Fibroblast of lung (primary cell): ENCODE measurements at places on chromosomes 13 and 19. TPM values are rescaled to one million over a fixed set of nuclear protein-coding genes. Genes with fewer than 3 reads are reported as not detected.
A peak's percentile ranks its signal among the peaks of the same experiment; 100 is the strongest.

DNA sequence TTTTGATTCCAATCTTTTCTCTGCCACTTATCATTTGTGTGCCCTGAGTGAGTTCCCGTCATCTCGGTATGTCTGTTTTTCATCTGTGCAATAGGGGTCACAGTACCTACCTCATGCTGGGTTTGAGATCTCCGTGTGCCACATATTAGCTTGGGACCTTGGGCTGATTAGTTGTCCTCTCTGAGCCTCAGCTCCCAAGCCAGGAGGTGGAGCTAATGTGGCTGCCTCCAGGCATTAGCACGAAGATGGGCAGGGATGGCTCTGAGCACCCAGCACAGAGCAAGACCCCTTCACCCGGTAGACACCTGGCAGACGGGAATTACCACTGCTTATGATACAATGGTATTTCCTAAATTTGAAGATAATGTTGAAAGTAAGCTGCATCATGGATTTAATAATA is 35.8 kb upstream of the XPO4 start:
- no peak for DNase-seq

DNA sequence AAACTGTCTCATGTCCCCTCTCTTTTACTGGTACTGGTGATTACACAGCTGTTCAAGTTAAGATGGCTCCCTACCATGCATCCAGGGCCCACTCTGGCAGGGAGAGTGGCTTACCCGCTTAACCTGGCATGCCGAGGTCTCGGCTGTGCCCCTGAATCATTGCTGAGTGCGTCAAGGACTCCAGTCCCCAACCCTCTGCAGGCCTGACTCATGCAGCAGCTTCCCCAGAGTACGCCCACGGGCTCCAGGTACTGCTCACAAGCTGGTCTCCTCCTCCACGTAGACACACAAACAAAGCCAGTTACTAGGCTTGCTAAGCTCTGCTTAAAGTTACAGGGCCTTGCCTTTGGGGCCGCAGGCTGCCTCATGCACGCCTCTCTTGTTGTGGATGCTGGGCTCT is 447.4 kb downstream of the COG6 start:
- DNase-seq, result peak; percentile 98

DNA sequence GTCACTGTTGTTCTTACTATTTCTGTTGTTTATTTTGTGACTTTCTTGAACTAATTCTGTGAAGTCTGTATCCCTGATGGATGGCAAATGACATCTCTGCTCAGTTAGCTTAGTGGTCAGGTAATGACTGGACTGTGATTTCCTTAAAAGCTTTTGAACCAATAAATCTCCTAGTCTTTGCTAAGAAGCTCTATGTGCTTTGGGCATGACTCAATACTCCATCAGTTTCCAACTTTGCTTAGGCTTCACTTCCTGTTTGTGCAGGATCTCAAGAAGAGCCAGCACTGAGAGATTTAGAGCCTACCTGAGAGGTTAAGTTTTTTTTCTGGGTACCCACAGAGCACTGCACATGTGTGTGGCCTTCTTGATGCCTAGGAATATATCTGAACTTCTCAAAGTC is 329.7 kb upstream of the HTR2A start:
- no peak for DNase-seq

The GAPDHS gene
- not detected in 2 replicates for total RNA-seq

DNA sequence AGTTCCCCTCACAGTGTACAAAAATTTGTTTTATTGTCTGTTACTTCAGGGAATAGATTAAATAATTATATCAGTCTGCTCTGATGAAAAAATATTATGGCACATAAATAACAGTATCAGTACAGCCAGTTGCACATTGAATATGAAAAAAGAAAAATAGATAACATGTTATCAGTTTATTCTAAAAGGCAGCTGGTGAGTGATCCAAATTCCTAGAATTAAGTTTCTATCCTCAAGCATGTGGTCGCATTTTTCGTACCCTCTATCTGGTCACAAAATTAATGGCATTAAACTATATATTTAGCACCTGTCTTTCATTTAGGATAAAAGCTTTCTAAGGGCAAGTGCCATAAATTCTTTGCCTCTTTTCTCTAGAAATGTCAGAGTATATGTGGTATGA is 944.8 kb upstream of the PCDH9 start:
- no peak for DNase-seq

The PBX4 gene
- total RNA-seq, result 1.5 and 1.7 TPM in 2 replicates

DNA sequence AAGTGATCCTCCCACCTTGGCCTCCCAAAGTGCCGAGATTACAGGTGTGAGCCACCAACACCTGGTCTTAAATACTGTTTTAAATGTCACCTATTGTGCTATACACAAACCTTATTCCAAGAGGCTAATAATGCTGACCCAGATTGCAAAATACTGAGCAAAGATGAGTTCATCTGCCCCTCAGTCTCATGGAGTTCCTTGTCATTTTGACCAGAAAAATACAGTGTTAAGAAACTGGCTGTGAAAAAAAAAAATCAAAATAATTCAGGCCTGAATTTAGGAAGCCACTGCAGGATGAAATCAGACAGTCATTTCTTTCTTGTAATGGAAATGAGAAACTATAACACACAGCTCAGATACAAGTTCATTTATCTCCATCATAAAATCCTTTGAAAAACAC is 59.9 kb downstream of the TBC1D4 start:
- no peak for DNase-seq

- no peak for DNase-seq
Measured at GRCh38 chr19:33520844-33521479, 629 bp downstream of the PEPD start.

- DNase-seq, result peak; percentile 95
Measured at GRCh38 chr19:31223740-31224534, 125.3 kb downstream of the TSHZ3 start.

DNA sequence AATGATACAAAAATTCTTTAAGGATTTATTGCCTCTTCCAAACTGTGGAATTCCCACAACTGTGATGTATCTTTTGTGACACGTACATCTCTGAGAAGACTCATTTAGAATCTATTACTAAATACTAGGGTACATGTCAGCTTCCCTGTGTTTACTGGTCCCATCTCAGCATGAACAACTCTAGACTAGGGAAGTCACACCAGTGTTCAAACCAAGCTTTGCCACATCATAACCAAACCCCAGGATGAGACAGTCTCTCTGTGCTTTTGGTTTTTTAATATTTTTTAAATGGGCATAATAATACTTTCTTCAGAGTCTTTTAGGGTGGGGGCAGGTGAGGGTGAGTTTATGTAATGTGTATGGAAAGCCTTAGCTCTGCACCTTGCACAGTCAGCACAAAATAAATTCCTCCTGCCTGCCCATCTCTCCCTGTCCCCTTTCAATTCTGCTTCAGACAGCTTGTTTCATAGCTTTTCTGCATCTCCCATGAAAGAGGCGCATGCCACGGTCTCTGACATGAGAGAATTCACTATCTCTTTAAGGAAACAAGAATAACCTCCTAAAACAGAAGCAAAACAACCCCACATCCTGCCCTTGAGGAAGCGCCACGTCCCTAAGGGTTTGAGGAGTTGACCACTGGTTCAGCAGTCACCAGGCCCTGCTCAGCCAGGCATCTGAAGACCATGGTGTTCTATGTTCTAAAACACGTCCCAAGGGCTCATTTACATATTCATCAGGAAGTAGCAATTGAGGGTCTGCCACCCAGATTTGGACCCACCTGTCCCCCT is 174.5 kb downstream of the USP12 start:
- DNase-seq, result no peak

DNA sequence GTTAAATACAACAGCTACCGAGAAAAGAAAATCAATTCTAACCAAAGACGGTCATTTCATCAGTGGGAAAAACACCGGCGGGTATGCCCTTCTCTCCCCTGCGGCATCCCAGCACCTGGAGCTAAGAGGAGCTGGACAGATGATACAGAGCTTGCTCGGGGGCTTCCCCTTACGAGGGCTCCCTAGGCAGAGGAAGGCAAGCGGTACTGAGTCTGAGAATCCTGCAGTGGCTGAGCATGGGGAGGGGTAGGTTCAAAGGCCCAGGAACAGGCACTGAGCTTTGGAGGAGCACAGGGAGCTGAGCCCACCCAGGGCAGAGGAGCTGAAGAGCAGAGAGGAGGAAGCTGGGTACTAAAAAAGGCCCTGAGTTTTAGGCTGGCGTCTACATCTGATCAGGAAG is 12.7 kb downstream of the STK24 start:
- DNase-seq, result no peak

- peak; percentile 51 for DNase-seq
Measured at GRCh38 chr13:99657848-99658260, 156.6 kb downstream of the TM9SF2 start.

DNA sequence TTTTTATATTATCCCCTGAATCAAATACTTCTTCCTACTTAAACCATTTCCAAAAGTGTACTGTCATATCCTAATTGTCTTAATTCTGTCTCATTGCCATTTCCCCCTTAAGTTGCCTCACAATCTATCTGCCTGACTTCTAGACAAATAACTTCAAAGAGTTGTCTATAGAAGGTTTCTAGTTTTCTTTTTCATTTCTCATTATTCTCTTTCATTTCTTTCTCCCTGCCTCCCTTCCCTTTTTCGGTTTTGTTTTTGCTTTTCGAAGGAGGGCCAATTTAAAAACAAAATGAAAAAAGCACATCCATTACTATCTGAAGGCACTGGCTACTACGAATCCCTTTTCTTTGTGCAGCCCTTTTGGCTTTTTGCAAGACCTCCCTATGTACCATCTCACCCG is 367.2 kb downstream of the DNAJC15 start:
- DNase-seq, result no peak
